ENCODE measurements at places on chromosomes 4 and X.

DNA sequence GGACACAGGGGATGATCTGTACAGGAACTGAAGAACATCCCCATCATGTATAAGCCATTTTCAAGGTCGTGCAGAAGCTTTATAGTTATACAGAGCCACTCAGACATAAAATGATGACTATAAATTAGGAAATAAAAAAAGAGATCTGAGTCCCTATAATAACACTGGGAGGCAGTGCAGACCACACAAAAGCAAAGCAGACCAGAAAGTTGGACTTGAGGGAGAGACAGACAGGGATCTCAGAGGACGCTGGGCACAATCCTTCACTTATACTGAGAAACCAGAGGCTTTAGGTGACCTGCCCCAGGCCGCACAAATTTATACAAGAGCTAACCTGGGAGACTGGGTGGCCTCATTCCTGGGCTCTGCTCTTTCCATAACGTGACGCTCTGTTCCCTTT, 70.5 kb downstream of the HADH start:
- DNase-seq, result no peak

DNA sequence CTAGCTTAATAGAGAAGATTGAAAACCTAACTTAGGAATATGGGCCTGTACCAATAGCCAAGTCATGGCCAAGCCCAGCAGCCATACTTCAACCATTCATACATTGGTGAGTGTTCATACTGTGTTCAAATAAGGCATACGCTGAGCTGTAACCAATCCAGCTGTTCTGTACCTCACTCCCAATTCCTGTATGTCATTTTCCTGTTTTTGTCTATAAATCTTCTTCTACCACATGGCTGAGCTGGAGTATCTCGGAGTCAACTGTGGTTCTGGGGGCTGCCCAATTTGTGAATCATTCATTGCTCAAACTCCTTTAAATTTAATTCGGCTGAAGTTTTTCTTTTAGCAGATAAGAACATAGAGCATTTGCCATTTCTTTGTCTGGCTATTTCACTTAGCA, 195.3 kb upstream of the ANKRD50 start:
- no peak for DNase-seq

GRCh38 chrX:3232262-3232923, 114.1 kb downstream of the MXRA5 start:
- no peak for DNase-seq

- no peak for DNase-seq
Observed at GRCh38 chrX:153612413-153612812, 13.5 kb upstream of the CCNQ start.

DNA sequence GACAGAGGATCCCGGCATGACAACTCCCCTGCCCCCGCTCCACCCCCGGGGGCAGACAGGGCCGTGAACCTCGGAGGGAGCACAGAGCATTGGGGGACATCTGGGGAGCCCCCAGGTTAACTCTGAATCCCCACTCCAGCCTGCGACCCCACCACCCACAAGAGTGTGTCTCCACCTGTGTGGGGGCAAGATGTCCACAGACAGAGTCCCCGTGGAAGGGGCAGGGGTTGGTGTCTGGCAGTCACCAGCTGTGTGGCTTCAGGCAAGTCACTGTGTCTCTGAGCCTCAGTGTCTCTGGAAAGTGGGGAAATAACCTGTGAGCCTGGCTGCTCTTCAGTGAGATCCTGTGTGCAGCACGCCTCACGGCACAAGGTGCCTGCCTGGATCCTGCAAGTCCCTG, 239.0 kb downstream of the AFAP1 start:
- no peak for DNase-seq

- DNase-seq, result no peak
Observed at GRCh38 chrX:154444755-154445246, 860 bp downstream of the FAM50A start.

- DNase-seq, result peak; percentile 63
Observed at GRCh38 chr4:110211007-110211769, 12.8 kb upstream of the ELOVL6 start.

DNA sequence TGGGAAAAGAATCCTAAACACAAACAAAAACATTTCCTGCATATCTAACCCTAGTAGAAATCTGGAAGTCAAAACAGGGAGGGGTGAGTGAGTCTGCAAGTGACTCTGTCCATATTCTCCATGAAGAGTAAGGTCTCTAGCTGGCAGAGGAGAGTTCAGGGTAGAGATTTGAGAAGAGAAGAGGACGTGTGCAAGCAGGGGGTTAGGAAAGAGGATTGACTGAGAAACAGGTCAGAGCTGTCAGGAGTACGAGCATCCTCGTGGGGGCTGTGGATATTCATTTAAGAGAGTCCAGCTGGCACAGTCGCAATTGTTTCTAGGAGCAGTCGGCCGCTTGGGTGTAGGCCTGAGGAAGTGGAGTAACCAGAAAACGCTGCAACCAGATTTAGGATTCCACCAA, 27.9 kb downstream of the PROM1 start:
- DNase-seq, result no peak

DNA sequence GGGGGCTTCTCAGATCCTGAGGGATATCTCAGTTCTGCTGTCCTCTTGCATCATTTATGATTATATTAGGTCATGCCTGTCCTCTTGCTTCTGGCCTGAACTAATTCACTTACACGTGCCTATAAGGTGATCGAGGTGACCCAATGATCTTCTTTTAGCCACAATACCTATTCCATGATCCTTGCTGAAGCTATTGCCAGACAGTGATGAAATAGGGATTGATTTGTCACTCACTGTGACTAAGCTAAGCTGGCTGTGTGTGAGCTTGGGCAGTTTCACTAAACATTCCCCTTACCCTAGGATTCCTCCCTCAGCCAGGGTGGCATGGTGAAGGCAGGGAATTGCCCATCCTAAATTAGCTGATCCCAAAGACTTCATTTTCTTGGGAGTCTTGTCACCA, 19.0 kb downstream of the HADH start:
- DNase-seq, result peak; percentile 35

DNA sequence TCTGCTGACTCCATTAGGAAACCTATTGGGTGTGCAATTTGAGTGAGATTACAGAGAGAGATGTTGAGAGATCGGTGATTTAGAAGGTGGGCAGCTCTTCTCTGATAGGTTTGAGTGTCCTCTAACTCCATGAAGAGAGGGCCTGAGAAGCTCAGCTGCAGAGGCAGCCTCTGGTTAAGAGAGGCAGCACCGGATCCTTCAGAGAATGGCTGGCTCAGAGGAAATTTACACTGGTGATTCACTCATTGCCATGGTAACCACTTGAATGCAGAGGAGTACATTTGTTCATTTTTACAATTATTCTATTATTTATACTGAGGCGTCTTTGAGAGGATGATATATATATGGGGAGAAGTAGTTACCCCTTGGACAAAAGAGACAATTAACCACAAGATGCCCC, 171.7 kb downstream of the PDGFRA start:
- no peak for DNase-seq

GRCh38 chr4:181150191-181150590, 1093.0 kb upstream of the TENM3 start:
- no peak for DNase-seq

DNA sequence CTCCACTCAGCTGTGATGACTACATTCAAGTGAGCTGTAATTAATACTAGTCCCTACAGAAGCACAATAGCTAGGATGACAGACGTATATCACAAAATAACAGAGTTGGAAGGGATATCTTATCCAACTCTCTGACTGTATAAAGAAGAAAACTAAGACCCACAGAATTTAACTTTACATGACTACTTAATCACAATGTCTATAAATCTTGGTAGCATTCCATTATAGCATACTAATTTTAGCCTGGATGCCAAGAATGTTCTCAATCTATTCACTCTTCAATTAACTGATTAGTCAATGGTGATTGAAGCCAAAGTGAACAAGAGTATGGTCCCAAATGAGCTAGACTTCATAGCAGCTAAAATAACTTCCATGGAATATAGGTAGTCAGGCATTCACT, 31.2 kb downstream of the RPS6KA6 start:
- DNase-seq, result no peak

DNA sequence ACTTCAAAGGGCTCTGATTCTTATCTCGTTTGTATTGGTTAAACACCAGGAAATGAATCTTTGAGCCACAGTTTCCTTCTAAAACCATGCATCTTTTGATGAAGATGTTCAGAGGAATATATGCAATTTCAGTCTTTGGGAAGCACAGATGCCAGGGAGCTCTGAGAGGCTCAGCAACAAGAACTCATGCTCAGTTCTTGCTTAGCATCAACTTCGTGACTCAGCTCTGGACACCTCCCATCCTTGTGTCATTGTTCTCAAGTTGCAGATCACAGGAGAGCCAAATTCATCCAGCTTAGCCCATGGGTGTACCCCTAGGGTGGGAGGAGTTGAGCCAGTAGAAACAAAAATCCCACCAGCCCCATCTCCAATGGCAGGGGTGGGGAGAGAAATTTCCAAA, 219.6 kb upstream of the MAOA start:
- no peak for DNase-seq

GRCh38 chrX:24480400-24480865, 15.3 kb downstream of the PDK3 start:
- peak; percentile 60 for DNase-seq

GRCh38 chr4:74934016-74934831, 1.3 kb downstream of the PARM1 start:
- DNase-seq, result peak; percentile 1

- DNase-seq, result no peak
Observed at GRCh38 chr4:40848251-40848650, 98.5 kb downstream of the NSUN7 start.

DNA sequence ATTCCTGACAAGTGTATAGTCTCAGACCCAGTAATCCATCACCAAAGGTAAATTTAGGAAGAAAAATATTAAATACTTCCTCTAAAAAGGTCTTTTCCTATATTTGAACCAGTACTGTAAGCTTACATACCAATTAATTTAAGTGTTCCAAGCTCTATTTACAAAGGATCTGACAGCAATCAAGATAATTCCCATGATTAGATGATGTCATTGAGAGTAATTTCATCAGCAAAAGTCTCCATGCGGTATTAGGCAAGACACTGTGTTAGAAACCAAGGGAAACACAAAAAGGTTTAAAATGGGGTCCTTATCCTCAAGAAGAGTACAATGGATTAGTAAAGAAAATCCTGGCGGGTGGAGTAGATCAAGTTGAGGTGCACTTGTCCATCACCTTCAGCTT, 198.5 kb downstream of the PRDM5 start:
- no peak for DNase-seq

DNA sequence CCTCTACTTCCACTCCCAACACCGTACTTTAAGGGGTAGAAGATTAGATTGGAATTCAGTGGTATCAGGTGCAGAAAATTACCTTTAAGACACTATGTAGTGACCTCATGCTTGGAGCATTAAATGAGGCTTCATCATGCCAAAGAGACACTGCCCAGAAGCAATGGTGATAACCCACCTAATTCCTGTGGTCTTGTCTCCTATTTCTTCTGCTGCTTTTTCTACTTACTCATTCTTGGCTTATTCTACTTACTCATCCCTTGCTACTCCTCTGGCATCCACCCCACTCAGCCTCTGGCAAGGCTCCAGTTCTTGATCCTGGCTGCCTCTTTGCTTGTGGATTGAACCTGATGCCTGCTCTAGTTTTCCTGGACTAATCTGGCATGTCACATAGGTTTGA, 62.3 kb upstream of the ADAMTS3 start:
- DNase-seq, result no peak

- no peak for DNase-seq
Observed at GRCh38 chrX:13263560-13264251, 56.1 kb downstream of the ATXN3L start.

DNA sequence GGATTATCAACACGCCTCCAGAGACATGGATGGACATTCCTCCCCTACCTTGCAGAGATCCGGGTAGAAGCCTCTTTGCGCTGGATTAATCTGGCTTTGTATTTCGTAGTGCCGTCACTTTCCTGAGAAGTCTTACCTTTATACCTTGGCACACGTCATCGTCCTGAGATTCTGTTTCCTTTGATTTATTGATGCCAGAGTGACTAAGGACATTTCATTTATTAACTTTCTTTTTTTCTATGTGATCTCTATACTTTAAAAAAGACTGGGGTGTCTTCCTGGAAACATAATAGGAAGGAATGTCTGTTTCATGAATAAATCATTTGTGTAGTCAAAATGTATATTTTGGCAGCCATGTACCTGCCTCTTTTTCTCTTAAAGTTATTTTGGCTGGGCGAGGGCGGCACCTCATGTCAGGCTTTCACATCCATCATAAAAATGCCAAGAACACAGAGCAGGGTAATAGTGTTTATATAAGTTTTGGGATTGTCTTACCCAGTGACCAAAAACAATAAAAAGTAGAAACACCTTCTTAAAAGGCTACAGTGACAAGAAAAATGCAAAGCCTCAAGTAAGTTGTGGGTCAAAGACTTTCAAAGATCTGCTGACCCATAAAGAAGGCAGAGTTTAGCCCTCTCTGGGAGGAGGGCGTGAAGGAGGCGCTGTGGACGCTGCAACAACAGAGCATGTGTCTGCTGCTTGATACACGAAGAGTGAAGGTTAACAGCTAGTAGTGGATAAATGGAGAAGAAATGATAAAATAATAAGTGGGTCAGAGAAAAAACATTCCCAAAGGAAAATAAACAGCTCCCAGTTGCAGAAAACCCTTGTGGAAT, 124.4 kb downstream of the SHROOM3 start:
- no peak for DNase-seq

DNA sequence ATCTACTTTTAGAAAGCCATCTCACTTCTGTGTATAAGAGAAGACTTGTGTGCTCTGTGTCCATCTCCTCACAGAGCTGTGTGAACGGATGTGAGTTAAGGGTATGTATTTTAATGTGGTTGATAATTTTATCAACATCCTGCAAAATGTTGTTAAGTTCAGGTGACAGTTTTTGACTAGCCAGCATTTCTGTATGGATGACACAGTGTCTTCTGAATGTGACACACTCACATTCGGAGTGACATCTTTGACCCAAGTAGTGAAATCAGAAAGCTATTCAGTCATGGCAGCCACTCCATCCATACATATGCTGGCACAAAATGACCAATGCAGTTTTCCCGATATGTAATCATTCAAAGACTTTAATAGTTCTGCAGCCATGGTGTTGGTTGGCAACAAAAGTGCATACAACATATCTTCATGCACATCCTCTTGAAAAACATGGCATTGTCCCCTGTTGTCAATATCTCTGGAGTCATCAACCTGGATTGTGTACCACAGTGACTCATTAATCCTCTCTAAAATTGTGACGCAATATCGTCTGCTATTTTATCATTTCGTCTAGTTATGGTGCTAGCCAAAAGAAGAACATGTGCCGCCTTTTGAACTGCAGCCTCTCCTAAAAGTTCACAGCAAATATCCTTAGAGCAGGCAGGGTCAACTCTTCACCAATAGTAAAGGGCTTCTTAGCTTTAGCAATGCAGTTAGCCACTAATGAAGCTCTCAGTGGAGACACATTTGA, 6.8 kb upstream of the FGF2 start:
- no peak for DNase-seq

- no peak for DNase-seq
Observed at GRCh38 chr4:115323106-115323707, 209.8 kb upstream of the NDST4 start.

GRCh38 chr4:70914631-70915030, 12.5 kb downstream of the MOB1B start:
- DNase-seq, result no peak

- no peak for DNase-seq
Observed at GRCh38 chrX:107599450-107599861, 28.9 kb upstream of the PRPS1 start.

- DNase-seq, result peak; percentile 45
Observed at GRCh38 chr4:77308843-77309242, 151.8 kb downstream of the CCNG2 start.
